ENCODE measurements at places on chromosomes 1 and 21.

DNA sequence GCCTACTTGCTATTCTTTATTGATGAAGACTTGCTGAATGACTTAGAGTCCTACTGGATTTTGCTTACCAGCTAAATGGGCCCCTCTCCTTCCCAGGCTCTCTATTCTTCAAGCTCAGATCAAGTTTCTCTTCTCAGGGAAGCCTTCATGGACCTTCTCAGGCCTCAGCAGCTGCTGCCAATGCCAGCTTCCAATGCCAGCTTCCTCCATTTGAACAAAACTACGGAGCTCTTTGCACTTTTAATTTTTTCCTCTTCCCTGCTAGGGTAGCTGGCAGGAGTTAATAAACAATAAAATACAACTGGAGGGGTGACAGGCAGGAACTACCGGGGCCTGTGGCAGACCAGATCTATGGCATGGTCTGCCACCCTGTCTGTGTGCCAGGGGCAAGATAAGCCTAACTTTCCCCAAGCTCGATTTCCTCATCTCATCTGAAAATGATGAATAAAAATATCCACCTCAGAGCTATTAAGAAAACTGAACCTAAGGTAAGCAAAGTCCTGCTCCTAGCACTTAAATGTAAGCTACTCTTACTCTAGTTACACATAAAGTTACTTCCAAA, 995 bp upstream of the IPO13 start:
- DNase-seq = no peak

DNA sequence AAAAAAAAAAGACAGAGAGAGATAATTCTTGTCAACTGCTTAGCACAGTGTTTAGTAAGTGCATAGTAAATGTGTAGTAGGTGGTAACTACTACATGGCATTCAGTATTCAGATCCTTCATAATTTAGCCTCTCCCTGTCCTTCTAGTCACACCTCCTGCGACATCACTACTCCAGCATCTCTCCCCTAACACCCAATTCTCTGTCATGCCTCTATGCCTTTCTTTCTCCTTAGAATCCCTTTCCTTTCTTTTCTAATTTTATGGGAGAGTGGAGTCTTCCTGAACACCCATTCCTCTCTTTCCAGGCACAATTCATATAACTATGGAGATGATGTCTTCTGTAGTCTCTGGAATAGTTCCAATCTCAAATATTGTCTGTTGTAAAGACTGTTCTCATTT, 3.9 kb upstream of the VPS72 start:
- DNase-seq = no peak

GRCh38 chr1:103208844-103209243, 100.5 kb upstream of the COL11A1 start:
- no peak for DNase-seq

DNA sequence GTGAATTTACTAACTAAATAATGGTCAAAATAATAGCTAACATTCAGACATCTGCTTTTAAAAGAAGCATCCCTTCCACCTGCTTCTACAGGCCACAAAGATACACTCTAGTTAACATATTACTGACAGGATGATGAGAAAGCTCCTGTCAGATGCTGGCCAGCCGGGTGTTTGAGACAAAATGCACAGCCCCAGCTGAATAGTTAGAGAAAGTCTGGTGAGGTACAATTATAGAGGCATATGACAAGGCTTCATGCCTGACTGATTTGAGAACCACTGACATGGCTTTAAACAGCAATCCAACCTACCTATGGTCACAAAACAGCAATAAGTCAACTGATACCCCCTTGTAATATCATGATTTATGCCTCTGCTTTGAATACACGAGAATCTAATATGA, 137.0 kb downstream of the DENND1B start:
- DNase-seq = no peak
